ENCODE measurements at places on chromosomes 5 and 9. TPM values are rescaled to one million over a fixed set of nuclear protein-coding genes. Genes with fewer than 3 reads are reported as not detected.

Gene SLC22A4
- total RNA-seq: 0.33 TPM

Gene ENTREP1
- 3.3 TPM for total RNA-seq

Gene MARVELD2
- total RNA-seq: 0.49 TPM

Gene CCDC152
- total RNA-seq: 1.2 TPM

Gene WDR38
- total RNA-seq: not detected

Data from subcutaneous adipose tissue (tissue), 4 donors.